CD8-positive, alpha-beta T cell (primary cell): ENCODE measurements at places on chromosomes 13 and 19.

GRCh38 chr19:4316956-4317355 is 12.6 kb downstream of the FSD1 start:
- DNase-seq, result no peak

DNA sequence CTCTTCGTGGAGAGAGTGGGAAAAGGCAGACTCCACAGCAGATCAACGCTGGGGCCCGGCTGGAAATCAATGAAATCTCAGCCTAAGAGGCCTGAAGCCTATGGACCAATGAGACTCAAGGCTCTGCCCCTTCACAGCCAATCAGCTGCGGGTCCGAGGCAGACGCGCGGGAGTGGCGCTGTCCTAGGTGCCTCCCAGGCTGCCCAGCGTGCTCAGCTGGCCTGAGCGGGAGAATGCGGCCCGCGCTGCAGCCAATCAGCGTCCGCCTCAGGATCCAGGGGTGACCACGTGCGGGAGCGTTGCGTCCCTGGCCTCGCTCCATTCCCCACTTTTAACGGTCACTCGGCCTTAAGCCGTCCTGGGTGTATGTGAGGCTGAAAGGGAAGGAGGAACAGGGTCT is at the start of gene ZBTB32:
ZBTB32 (plus strand) TSS at position 341 of the 400 bp plus-strand sequence. CDS start 10,069 bp downstream, outside the sequence.
- DNase-seq, result no peak

GRCh38 chr13:97226788-97227627 is 4.9 kb downstream of the MBNL2 start:
- peak; percentile 63 for DNase-seq

GRCh38 chr13:48583859-48584311 is 51.0 kb upstream of the RCBTB2 start:
- no peak for DNase-seq

DNA sequence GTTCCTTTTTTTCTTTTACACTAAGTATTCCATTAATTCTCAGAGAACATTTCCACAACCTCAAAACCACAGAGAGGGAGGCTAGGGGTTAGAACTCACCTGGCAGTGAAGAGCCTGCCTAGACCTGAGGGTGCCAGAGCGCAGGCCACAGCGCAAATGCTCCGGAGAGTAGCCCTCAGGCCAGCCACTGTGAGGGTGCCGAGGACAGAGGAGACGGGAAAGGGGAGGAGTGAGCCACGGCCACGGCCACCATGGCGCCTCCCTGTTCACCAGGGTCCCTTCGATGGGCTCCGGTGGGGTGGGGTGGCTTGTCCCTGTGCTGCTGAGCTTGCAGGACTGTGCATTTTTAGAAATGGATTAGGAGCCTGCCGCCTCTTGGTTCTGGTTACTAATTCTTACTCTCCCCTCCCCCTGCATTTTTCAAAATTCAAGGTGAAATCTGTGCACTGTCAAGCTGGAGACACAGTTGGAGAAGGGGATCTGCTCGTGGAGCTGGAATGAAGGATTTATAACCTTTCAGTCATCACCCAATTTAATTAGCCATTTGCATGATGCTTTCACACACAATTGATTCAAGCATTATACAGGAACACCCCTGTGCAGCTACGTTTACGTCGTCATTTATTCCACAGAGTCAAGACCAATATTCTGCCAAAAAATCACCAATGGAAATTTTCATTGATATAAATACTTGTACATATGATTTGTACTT is 58.8 kb downstream of the GGACT start:
- no peak for DNase-seq

GRCh38 chr13:36907821-36908220 is 12.2 kb downstream of the SMAD9 start:
- DNase-seq, result no peak

GRCh38 chr13:49472186-49472585 is 23.6 kb upstream of the PHF11 start:
- no peak for DNase-seq

- no peak for DNase-seq
These were observed 272.5 kb downstream of the LHFPL6 start for GRCh38 chr13:39330504-39330903.

DNA sequence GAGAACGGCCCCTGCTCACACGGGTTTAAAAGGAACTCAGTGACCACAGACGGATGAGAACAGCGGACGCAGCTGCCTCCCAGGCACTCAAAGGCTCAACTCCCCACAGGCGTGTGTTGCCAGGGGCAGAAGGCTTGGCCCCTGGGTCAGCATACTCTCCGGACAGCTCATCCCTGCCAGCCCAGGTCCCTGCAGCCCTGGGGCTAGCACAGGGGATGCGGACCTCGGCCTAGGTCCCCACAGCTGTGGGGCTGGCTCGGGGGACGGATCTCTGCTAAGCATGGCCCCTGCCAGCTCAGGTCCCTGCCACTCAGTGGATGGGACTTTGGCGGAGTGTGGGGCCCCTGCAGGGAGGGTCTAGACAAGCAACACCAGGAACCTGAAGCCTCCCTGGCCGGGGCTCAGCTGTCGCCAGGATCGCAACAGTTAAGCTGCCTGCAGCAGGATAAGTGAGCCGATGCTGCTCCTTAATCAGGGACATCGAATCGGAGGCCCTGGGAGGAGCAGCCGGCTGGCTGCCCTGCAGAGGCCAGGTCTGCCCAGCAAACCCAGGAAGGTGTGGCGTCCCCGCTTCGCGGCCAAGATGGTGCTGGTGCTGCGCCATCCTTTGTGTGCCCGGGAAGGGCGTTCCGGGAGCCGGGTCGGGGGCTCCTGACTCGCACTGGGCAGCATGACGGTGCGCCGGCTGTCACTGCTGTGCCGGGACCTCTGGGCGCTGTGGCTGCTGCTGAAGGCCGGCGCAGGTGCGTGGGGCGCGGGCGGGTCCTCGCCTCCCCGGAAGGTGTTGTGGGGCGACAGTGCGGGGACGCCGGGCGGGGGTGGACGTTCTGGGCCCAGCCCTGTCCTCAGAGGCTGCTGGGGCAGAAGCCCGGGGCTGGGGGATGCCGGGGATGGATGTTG is 32.5 kb downstream of the MCF2L start:
- DNase-seq, result no peak

DNA sequence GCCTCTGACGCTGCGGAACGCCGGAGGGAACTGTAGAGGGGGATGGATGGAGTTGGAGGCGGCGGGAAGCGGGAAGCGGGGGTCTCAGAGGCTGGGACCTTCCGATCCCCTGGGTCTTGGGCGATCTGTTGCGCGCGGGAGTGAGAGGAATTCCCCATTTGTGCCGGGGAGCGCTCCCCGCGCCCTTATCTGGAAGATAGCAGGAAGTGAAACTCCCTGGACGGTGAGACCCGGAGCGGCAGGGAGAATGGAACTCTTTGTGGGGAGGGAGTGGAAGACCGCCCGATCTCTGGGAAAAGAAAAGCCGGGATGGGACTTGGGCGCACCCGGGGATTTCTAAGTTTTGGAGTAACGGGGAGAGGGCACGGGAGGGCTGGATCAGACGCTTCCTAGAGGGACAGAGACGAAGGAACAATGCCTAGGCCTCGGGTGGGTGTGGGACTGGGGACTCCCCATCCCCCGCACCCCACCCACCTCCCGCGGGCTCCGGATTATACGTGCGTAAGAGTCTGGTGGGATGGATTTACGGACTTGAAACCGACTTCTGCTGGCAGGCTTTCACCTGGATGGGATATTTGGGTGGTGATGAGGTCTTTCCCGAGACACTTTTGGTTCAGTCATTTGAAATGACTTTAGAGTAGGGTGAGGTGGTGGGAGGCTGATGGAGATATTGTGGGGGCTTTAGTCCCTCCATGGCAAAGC is 495 bp downstream of the LSR start:
- DNase-seq, result no peak

- peak; percentile 40 for DNase-seq
These were observed 6.6 kb downstream of the SSBP4 start for GRCh38 chr19:18425515-18426415.

GRCh38 chr13:37599519-37599918 is 951 bp upstream of the POSTN start:
- DNase-seq, result no peak

- DNase-seq, result peak; percentile 58
These were observed at the start of gene RHPN2 for GRCh38 chr19:33064792-33065550. TSS of gene RHPN2 (minus strand) at chr19:33064888. CDS start at chr19:33064852, 36 bp downstream.

GRCh38 chr13:112877066-112877465 is 91.9 kb upstream of the MCF2L start:
- DNase-seq, result no peak

GRCh38 chr19:10001899-10002298 is 8.4 kb downstream of the COL5A3 start:
- no peak for DNase-seq

- no peak for DNase-seq
These were observed 6.6 kb upstream of the CDX2 start for GRCh38 chr13:27975564-27976361.

DNA sequence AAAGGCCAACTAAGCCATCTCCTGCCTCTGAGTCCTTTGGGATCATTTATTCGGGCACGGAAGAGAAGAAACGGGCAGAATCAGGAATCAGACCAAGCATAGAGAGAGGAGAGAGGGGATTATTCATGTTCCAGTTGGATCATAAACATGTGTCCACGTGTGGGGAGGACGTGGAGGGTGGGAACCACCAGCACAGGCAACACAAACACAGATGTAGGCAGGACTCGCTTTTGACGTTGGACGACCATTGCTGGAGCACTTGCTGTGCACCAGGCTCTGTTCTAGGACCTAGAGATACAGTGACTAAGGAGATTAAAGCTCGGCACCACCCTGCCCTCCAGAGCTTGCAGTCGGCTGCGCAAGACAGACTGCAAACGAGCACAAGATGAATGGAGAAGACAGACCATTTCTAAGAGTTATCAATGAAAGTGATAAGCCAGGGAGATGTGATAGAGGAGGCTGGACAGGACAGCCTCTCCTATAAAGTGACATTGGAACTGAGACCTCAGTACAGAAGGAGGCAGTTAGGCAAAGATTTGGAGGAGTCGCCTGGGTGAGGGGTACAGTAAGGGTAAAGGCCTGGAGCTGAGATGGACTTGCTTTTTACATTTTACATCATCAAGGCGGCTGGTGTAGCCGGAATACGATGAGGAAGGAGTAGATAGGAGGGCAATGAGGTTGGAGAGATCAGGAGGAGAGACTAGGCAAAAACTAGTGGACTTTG is 716 bp downstream of the SH2D3A start:
- no peak for DNase-seq

DNA sequence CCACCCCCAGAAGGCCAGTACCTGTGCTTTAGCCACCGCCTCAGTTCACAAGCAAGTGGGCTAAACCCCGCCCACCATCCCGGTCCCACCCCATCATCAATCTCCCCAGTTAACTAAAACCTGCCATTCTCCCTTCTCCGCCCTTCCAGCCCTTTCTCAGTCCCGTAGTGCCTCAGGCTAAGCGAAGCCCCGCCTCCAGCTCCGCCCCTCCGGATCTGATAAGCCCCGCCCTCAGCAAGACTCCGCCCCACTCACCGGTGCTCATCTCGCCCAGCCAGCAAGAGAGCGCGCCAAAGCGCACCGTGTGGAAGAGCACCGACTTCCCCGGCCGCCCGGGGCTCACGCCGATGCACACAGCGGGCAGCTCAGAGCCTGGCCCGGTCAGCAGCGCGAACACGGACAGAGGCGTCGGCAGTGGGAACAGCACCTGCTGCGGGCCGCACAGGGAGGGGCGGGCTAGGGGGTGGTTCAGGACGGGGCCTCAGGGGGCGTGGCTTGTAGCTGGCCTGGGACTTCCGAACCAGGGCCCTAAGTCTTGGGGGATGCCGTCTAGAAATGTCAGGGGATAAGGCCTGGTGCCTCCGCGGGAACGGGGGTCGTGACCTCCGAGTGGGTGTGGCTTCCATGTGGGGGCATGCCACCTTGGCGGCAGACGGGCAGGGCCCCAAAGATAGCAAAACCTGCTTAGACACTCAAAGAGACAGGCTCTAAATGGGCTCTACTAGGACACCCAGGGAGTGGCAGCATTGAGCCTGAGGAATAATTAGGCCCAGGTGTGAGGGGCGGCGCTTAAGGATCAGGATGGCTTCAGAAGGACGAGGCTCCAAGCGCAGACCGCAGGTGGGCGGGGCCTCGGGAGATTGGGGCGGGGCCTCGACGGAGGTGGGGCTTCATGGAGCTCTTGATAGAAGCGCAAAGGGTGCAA is 21.4 kb downstream of the MAP4K1 start:
- DNase-seq, result no peak

DNA sequence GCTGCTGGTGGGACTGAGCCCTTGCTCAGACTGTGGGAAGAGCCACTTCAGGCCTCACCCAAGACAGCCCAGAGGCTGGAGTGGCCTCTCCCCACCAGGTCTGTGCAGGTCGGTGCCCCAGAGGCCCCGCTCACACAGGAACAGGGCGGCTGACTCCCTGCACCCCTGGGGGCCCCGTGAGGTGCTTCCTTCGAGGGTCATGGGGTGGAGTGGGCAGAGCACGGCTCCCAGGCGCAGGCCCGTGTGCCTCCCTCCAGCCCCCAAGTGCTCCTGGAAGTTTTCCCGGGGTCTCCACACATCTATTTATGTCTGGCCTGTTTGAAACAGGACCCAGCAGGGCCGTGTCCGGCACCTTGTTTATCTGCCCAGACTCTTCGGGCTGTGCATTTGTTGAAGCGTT is 9.5 kb upstream of the TMEM255B start:
- no peak for DNase-seq

- DNase-seq, result no peak
These were observed 119.5 kb downstream of the TM9SF2 start for GRCh38 chr13:99620806-99621205.

GRCh38 chr13:75372517-75372916 is 109.5 kb downstream of the TBC1D4 start:
- no peak for DNase-seq

- no peak for DNase-seq
These were observed 24.7 kb downstream of the ARID3A start for GRCh38 chr19:950352-951066.

GRCh38 chr19:40378509-40378908 is 11.5 kb downstream of the HIPK4 start:
- no peak for DNase-seq

DNA sequence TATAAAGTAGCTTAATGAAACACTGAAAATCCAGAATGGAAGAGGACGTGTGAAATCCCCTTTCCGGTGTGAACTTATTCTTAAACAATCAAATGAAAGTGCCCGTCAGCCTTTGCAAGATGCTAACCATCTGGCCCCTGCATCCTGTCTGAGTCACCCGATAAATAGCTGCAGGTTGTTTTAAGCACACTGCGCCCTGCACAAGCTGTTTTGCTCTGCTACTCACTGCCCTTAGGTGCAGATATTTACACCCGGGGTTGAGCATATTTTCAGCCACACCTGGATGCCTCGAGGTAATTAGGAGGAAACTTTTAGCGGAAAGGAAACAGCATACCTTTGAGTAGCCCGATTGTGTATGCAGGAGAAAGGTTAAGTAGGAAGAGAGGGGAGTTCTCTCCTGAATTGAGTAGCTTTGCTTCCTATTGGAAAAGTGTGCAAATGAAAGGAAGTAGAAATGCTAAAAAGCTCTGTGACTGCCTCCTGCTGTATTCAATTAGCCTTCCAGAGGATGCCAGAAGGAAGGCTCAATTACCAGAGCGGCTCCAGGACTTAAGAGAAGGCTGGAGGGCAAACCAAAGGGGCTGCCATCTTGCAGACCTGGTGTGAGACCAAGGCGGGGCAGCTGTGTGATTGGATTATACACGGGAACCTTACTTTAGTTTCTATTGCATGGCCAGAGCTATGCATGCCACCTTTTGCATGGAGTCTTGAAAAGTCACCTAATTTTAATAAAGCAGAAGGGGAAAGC is 42.5 kb downstream of the IRS2 start:
- peak; percentile 28 for DNase-seq

- no peak for DNase-seq
These were observed 732.8 kb upstream of the SLC10A2 start for GRCh38 chr13:103799028-103799427.
